ENCODE measurements at places on chromosomes 1 and 21.

DNA sequence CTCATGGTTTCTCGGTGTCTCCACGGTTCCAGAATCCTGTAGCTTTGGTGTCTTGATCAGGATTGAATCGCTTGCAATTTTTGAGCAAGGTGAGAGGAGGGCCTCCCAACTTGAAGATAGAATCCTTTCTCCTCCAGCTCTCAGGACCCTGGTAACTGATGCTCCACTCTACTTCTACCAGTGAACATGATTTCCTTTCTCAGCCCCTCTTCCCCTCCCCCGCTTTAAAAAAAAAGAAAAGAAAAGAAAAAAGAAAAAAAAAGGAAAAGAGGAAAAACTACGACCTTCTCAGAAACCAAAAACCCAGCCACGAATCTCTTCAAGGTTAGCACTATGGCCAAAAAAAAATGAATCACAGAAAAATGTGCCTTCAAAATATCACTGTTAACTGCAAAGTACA lies 1.2 kb downstream of the ARHGEF11 start:
- DNase-seq, result no peak

GRCh38 chr1:53172426-53173128 lies 24.0 kb upstream of the CPT2 start:
- no peak for DNase-seq

DNA sequence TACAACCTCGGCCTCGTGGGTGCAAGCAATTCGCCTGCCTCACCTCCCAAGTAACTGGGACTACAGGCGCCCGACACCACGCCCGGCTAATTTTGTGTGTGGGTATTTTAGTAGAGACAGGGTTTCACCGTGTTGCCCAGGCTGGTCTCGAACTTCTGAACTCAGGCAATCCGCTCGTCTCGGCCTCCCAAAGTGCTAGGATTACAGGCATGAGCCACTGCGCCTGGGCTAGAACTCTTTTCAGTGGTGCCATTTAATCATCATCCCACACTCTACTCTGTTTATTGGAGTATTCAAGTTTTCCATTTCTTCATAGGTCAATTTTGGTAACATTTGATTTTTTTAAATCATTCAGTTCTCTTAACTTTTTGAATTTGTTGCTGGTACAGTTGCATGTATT lies 101.3 kb downstream of the DHRS3 start:
- DNase-seq, result no peak

- no peak for DNase-seq
Observed at GRCh38 chr1:50493710-50494109, 70.5 kb upstream of the DMRTA2 start.

- DNase-seq, result no peak
Observed at GRCh38 chr1:65255035-65255655, 54.2 kb upstream of the DNAJC6 start.

GRCh38 chr1:230958370-230958769 lies 20.3 kb downstream of the TTC13 start:
- DNase-seq, result no peak

DNA sequence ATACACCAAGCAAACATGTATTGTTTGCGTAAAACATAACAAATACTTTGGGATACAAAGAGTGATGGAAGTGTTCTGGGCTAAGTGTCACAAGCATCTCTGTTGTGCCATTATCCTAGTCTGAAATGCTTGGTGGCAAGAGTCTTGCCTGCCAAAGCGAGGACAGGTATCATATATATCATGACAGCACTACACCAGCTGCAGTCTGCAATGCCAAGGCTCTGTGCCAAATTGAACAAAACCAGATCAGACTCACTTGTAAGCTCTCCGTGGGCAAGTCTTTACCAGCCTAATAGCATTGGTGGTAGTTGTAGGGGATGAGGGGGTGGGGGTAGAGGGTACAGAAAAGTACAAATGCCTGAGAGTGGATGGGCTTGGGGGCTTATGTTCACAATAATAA lies 119.2 kb downstream of the RWDD3 start:
- DNase-seq, result no peak

DNA sequence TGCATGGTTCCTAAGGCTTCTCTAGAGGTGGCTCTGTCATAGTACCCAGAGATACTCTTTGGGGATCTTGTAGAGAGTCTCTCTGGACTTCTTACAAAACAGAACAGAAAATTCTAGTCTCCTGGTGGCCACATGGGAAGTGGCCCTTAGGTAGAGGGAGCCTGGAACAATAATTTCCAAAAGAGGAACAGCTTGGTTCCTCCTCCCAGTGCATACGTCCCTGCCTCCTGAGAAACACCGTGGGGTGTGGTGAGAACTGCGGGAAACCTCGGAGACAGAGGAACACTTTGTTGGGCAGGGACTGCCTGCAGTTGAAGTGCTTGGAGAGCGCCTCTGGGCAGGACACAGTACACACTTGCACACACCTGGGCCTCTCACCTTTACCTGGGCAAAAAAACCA lies 38.8 kb upstream of the EPHA8 start:
- DNase-seq, result no peak

DNA sequence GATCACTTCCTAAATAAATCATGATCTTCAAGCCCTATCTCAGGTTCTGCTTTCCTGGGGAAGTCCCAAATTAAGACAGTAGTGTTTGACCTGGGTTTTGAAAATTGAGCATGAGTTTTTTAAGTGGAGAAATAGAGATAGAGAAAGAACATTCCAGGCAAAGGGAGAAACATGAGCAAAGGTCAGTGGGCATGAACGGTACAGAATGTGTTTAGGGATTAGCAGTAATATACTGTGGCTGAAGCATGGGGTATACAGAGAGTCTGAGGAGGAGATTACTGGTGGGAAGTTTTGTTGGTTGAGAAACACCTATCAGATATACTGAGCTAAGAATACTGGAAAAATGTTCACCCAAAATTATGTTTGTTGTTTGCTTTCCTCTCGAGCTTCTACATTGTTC lies 15.2 kb upstream of the MYSM1 start:
- DNase-seq, result no peak

DNA sequence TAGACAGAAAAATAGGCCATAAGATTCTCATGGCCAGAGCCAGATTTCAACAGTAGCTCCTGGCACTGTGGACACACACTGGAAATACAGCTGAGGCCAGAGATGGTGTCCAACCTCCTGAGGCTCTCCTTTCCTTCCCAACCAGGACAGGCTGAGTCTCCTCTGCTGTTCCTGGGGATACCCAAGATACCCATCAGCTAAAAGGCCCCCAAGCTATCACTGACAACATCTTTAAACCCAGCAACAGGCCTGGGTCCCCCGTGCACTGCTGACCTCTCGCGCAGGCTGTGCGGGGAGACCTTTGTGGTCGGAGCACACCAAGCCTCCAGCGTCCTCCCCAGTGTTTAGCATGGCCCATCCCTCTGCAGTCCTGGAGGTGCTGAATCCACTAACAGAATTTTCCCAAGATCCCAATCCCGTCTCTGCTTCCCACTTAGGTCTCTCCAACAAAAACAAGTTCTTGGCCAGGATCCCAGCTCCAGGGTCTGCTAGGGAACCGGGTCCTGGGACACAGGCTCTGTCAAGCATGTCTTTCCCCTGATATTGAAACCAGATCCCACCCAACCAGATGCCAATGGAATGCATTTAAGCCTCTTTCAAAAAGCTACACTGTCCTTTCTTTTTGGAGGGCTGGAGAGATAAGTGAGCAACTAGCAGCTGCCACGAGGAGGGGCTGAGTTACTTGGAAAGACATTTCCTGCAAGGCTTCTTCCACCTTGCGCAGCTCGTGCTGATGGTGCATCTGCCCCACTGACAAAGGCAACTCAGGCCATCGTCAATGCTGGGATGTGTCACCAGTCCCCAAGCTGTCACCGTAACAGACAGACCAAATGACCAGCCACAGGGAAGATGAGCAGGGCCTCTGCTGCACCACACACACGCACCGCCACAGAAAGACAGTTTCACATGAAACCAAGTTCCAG lies 73.2 kb downstream of the BCAR3 start:
- DNase-seq, result no peak

GRCh38 chr1:230708631-230709580 lies 5.0 kb downstream of the AGT start:
- DNase-seq, result no peak

DNA sequence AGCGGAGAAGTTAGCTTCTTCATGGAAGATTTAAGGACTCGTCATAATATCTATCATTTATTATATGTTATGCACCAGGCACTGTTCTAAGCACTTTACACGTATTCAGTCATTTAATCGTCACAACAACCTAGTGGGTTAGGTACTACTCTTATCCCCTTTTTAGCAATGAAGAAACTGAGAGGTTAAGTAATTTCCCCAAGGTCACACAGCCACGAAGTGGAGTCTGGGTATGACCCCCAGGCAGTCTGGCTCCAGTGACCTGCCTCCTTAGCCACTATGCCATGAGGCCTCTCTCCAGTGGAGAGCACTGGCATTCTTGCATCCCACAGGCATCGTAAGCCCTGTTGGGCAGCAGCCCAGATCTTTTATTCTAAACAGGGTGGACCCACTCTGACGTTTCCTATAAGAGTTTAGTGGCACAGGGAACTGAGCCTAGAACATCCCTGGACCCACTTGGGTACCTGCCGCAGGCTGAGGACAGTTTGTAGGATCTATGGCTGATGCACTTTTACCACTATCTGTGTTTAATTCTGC lies 123.0 kb downstream of the NAV1 start:
- no peak for DNase-seq

- no peak for DNase-seq
Observed at GRCh38 chr1:160558660-160559380, 20.5 kb downstream of the CD84 start.

DNA sequence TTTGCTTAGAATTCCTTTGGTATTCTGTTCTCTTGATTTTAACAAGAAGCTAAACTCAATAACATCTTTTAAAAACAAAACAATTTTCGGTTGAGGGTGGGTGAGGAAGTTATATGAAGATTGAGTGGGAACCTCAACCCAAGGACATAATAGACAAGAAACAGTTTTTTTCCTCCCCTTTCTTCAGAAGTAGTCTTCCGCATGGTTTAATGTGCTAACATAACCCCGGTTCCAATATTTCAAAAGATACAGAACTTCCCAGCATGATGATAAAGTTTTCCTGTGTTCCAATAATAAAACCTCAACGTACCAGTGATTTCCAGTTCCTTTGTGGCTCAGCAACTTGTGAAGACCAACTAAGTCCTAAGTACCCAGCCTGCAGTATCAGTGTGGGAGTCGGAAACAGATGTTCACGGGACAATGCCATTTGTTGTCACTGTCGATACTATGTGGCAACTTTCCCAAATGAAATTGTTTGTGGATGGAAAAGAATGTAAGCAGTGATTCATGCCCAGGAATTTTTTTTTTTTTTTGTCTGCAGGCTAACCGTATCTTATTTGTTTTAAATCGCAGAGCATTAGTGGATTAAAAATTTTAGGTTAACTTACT lies 48.5 kb downstream of the NR5A2 start:
- DNase-seq, result no peak

DNA sequence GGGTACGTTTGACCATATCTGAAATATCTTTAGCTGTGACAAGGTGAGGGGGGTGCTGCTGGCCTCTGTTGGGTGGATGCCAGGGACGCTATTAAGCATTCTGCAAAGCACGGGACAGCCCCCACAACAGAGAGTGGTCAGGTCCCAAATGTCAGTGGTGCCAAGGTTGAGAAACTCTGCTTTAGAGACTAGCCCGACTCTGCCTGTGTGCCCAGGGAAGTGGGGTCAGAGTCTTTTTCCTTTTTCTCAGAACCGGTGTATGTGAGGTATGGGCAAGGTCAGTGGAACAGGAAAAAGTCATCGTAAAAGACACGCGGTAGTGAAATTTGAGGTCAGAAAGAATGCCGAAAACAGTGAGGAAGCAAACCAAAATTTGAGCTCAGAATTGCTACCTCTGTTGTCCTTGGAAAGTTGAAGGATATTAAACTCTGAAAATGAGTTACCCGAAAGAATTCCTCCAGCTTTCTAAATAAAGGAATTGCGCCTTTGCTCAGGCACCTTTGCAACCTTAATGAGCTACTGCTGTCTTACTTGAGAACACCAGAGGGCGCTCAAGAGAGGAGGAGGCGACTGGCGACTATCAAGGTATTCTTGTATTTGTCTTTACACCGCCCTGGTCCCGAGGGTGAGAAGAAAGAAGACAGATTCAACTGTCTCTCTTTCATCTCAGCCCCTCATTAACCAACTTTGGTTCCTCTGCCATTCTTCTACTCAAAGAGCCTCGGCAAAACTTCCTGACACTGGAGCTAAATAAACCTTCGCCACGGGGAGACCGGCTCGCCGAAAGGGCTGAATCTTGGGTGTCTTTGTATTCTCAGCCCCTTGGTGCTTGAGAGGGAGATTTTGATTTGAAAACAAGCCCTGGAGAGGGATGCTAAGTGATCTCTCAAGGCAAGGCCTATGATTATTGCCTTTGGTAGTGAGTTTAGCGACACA lies 85.4 kb upstream of the OLIG2 start:
- DNase-seq, result peak; percentile 28

All from naive thymus-derived CD8-positive, alpha-beta T cell (primary cell).